ENCODE measurements at places on chromosomes 5 and 9.
A peak's percentile ranks its signal among the peaks of the same experiment; 100 is the strongest.

DNA sequence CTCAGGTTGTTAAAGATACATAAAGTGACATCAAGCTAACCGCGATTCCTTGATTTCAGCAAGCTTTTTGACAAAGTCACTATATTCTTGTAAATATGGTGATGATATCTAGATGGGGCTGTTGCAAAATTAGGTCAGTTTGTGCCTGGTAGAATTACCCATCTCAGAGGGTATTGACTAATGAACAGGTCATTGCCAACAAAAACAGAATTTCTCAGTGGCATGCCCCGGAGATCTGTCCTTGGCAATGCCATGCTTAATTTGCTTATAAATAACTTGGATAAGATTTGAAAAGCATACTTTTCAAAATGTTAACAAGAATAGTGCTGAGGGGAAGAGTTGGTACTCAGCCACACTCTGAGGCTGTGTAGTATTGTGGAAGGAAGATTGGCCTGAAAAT is 783.3 kb upstream of the SEMA6A start:
- H3K27me3 ChIP-seq: no peaks in the 10 kb centered on the region
- DNase-seq: no peak
- no peaks in the 10 kb centered on the region for H3K36me3 ChIP-seq
- H3K27ac ChIP-seq: no peak overlapping the region
- H3K4me1 ChIP-seq: no peaks in the 10 kb centered on the region

DNA sequence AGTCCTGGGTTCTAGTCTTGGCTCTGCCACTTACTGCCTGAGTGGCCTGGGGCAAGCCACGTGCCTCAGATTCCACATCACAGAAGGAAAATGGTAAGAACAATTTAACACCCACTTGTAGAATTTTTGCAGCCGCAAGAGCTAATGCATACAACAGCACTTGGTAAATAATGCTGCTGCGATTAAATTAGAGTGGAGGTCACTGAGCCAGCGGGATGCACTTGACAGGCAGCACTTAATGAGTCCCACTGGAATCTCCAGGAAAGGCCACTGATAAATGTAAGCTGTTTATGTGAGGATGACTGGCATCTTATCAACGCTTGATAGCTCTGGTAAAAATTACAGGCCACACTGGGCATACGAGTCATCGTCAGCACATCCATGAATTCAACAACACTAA is 59.4 kb upstream of the UBTD2 start:
- H3K36me3 ChIP-seq: peaks cover 11% of the 10 kb centered on the region
- DNase-seq: no peak
- no peak overlapping the region for H3K4me3 ChIP-seq
- no peaks in the 10 kb centered on the region for H3K27me3 ChIP-seq

DNA sequence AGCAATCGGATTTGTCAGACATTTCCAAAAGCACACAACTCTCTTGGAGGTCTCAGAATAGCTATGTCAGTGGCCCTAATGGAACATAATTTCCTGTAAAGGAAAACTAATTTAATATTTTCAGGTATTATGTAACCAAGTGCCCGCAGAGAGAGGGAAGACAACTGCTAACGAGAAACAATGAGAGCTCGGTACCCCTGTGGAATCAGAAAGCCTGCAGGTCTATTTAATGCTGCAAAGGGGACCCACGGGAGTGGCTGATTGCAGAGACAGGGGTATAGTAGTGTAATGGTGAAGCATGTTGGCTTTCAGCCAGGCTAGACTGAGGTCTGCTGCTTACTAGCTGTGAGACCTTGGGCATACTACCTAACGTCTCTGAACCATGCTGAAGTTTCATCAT is 508.1 kb upstream of the BRINP1 start:
- H3K27me3 ChIP-seq: no peaks in the 10 kb centered on the region
- no peak for DNase-seq
- H3K4me1 ChIP-seq: no peaks in the 10 kb centered on the region
- H3K36me3 ChIP-seq: no peaks in the 10 kb centered on the region

DNA sequence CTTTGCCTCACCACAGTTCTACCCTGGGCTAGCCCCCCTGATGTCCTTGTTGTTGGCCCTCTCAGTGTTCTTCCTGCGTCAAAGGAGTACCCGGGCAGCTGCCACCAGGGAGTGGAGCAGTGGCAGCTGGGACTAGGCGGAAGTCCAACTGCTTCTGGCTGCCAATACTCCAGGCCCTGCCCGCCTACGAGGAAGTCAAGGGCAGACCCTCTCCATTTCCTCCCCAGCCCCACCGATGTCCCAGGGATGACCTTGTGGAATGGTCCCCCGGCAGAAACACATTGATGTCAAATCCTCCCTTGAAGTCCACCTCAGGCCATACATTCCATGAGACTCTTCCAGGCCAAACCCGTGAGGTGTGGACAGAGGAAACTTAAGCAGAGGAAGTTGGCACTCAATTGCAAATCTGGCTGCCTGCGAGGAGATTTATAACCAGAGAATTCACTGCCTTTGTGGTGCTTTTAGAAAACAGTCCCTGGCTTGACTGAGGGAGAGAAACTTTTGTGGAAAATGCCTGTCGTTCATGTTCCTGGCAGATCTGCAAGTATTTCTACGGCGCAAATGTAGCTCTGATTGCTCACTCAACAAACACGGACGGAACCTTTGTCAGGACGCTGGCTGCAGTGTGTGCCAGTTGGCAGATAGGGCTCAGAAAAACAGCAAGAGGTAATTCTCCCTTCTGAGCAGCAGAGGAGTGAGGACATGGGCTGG is 339.7 kb downstream of the RAB3C start:
- no peaks in the 10 kb centered on the region for H3K27me3 ChIP-seq
- H3K4me1 ChIP-seq: peaks cover 12% of the 10 kb centered on the region
- DNase-seq: peak; percentile 75

- H3K36me3 ChIP-seq: no peaks in the 10 kb centered on the region
- H3K27me3 ChIP-seq: peaks cover 76% of the 10 kb centered on the region
- H3K27ac ChIP-seq: no peak overlapping the region
- 0 out of 2 replicates have a peak, but pooled peaks cover 3% of the 10 kb centered on the region for H3K4me1 ChIP-seq
- DNase-seq: no peak
Observed at GRCh38 chr5:176792655-176793342, 17.6 kb upstream of the UNC5A start.

- no peak for DNase-seq
- H3K36me3 ChIP-seq: no peaks in the 10 kb centered on the region
- peaks cover 13% of the 10 kb centered on the region for H3K27me3 ChIP-seq
- H3K4me1 ChIP-seq: no peaks in the 10 kb centered on the region
- no peak overlapping the region for H3K27ac ChIP-seq
- no peak overlapping the region for H3K4me3 ChIP-seq
Observed at GRCh38 chr5:149646564-149646963, 65.3 kb downstream of the ARHGEF37 start.

Measured in GM23248 (cell line).